ENCODE measurements at places on chromosomes 5 and 9.

DNA sequence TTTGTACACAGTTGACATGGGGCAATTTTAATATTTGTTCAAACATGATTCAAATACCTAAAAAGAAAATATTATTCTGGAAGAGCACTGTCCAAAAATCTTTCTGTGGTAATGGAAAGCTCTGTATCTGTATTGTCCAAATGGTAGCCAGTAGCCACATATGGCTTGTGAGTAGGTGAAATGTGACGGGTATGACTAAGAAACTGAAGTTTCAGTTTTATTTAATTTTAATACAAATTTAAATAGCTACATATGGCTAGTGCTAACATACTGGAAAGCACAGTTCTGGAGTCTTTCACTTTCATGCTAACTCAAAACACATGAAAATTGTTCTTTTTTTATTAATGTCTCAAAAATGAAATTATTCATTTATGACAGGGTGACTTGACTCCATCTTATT lies 132.6 kb downstream of the PLK2 start:
- DNase-seq: no peak

DNA sequence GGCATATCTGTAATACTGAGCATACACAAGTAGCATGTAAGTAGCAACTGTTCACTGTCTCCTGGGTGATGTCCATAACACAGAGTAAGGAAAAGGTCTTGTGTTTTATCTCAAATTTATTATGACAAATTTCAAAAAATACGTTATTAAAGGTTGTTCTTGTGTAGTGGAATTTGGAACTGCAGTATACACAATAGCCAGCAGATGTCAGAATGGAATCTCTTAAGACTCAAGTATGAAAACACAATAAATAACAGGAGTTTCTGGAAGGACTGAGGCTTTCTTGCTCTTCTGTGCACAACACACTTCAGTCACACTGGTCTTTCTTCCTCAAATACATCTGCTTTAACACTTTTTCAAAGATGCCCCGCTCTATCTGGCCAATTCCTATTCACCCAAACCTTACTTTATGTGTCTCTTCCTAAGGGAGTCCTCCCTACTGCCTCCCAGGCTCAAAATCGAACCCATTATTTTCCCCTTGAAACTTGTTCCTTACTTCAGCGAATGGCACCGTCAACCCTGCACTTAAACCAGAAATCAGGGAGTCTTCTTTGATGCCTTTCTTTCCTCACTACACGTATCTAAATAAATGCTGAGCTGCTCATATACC lies 6.5 kb upstream of the FBXO10 start:
- DNase-seq: no peak

GRCh38 chr5:119363936-119364335 lies 8.1 kb downstream of the TNFAIP8 start:
- DNase-seq: no peak

DNA sequence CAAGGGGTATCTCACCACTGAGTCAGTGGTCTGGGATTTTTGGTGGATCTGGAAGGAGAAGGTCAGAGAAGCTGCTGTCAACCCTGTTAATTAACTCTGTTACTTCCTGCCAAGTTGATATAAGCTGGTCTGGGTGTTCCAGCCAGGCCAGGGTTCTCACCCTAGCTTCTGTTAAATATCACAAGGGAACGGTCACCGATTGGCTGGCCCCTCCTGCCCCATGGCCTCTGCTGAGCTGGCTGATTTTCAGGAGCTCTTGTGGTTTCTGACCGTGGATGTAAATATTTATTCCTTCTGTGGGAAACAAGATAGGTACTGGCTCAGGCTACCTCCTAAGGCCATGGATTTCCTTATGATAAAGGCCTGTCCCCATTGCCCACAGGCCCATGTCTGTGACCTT lies 1.0 kb downstream of the ADAMTS13 start:
- no peak for DNase-seq

GRCh38 chr9:36551910-36552309 lies 20.8 kb upstream of the MELK start:
- no peak for DNase-seq

DNA sequence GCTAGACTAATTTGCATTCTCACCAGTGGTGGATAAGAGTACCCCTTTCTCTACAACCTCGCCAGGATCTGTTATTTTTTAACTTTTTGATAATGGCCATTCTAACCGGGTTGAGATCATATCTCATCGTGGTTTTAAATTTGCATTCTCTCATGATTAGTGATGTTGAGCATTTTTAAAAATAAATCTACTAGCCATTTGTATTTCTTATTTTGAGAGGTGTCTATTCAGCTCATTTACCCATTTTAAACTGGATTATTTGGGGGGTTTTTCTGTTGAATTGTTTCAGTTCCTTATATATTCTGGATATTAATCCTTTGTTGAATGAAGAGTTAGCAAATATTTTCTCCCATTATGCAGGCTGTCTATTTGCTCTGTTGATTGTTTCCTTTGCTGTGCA lies 139.6 kb downstream of the ARSB start:
- DNase-seq: no peak

DNA sequence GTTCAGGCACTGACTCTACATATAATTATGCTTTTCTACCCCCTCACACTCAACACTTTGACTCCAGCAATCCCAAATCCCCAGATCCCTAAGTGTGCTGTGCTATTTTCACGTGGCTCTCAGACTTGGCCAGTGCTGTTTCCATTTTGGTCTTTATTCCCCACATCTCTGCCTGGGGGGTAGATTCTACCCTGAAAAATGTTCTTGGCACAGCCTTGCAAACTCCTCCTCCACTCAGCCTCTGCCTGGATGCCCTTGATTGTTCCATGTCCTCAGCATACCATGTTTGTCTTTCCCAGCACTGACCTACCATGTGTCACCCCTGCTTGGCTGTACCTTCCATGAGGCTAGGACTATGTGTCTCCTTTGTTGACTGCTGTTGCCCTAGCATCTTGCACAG lies 43.0 kb downstream of the FXN start:
- no peak for DNase-seq

GRCh38 chr9:93636172-93636661 lies 59.8 kb downstream of the PHF2 start:
- no peak for DNase-seq

- DNase-seq: no peak
Observed at GRCh38 chr5:63805151-63805550, 157.1 kb downstream of the HTR1A start.

- peak; percentile 71 for DNase-seq
Observed at GRCh38 chr5:72818866-72819534, 2.5 kb downstream of the TNPO1 start.

DNA sequence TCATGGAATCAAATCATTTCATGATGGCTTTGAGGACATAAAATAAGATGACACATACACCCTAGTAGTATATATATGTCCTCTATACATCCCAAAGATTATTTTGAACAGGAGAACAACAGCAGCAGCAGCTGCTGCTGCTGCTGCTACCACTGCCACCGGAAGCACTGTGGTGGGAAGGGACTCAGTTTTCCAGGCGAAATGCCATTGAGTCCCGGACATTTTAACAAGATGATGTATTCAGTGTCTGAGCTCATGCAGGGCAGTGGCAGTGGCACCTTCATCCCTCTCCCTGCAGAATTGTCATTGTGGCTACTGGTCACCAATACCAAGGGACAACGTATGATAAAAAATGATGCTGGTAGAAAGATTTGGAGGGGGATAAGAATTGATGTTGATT lies 151.3 kb downstream of the CHSY3 start:
- no peak for DNase-seq

DNA sequence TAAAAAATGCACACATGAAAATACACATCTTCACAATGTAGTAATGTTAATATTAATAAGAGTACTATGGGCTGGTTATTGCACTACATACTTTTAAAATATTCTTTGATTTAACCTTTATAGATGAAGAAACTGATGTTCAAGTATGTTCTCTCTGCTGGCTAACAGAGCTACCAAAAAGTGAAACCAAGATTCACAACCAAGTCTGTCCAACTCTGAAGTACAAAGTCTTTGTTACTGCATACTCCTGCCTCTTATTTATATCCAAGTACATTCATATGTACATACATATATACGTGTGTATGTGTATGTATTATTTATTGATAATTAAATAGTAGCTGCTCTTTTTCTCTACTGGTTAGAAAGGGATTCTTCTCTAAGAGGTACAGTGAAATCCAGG lies 325.6 kb downstream of the BNC2 start:
- no peak for DNase-seq

DNA sequence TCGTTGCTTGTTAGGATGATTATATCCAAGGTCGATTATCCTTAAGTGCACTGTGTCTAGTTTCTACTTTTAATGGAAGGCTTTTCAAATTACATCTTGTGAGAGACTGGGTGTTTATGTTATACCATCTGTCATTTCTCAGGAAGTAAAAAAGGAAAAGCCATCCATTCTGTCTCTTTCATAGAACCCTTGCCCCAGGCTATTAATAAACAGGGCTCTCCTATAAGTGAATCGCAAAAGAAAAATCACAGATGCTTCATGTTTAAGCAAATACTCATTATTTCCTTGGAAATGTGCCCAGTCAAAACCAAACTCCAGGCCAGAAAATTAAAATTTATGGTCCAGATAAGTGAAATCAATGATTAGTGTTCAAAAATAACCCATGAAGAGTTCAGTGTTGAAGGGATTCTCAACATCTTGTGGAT lies 58.1 kb downstream of the STARD4 start:
- no peak for DNase-seq

DNA sequence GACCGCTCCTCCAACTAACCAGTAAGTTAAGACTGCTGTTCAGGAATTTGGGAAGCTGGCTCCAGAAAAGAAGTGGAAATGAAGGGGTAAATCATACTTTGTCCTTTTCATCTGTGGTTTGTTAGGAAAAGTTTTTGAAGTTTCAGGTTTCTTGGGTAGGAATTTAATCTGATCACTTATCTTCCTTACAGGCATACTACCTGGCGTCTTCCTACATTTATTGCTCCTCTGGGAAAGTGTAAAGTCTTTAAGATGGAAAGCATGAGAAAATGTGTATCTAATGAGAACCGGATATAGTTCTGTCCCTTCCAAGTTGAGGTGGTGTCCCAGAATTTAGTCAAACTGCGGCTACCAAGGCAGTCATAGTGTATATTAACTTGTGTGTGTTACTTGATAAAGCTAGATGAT lies 1.3 kb downstream of the RASA1 start:
- DNase-seq: no peak

DNA sequence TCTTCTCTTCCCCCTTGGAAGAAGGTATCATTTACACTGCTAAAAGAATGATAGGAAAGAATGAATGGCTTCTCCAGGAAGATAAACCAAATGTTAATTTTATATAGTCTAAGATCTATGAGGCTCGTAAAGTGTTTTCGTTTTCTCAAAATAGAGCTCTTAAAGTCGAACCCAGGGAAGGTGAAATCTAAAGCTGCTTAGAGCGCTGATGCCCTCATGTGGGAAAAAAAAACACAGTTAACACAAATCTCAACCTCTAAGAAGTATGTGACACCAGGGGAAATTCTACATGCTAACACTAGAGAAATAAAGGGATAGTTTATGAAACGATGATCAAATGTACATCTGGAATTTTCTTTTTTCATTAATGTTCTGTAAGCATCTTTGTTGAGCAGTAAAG lies 257.9 kb downstream of the RASEF start:
- no peak for DNase-seq

DNA sequence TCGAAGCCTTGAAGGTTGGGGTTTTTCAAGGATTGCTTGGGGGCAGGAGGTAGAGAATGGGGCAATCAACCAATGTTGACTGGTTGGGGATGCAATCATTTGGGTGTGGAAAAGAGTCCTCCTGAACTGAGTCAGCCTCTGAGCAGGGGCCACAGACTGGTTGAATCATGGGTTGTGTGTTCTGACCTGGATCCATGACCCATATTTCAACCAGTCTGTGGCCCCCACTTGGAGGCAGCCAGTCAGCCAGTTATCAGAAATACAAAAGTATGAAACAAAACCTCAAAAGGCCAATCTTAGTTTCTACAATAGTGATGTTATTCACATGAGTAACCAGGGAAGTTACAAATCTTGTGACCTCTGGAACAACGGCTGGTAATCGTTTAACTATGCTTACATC lies 81.4 kb upstream of the RANBP6 start:
- no peak for DNase-seq

GRCh38 chr5:116486588-116486987 lies 88.0 kb downstream of the SEMA6A start:
- DNase-seq: no peak

GRCh38 chr5:157520911-157521703 lies 54.5 kb downstream of the ADAM19 start:
- no peak for DNase-seq

GRCh38 chr5:138354926-138355378 lies 2.5 kb downstream of the KDM3B start:
- peak; percentile 57 for DNase-seq

DNA sequence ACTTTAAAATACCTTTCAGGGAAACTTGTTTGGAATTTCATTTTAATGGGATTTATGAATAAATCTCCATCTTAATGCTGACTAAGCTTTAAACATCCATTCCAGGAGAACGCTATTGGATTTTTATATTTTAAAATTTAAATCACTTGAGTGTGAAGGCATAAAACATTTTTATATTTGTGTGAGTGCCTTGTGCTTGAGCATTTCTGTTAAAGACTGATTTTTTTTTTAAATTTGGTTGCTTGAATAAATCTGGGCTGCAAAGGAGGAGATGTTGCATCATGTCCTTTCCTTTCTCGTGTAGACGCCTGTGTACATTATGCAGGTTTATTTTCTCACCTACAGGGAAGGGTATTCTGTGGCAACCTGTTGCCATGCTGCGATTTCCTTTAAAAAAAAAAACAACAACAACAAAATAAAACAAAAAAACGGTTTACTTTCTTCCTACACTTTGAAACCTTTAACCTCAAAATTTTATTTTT lies 108.1 kb downstream of the ZNF462 start:
- no peak for DNase-seq

- peak; percentile 89 for DNase-seq
Observed at GRCh38 chr5:181207214-181207959, 2.4 kb upstream of the TRIM7 start.

GRCh38 chr5:74552101-74552500 lies 88.4 kb downstream of the ENC1 start:
- DNase-seq: no peak

DNA sequence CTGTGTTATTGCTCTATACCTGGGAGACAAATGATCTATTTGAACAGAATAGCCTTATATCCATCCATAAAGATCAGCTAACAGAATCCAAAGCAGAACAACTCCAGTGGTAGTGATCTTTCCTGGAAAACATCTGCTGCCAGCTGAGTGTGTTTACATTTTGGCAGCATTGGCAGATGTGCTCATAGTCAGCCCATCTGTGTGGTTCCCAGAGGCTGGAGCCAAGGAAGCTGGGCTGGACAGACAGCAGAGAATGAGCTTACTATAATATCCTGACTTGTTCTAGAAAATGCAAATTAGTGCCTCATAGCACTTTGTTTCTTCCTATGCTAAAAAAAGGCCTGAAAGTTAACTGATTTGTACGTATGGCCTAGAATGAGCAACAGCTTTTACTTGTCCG lies 99.7 kb downstream of the ST8SIA4 start:
- no peak for DNase-seq

Data from activated CD8-positive, alpha-beta T cell treated with anti-CD3 and anti-CD28 coated beads, Interleukin-2, amount 10 ng/mL, durations not matched to agents 7 days and 5 days (primary cell).